Stimulated activated CD8-positive, alpha-beta memory T cell treated with anti-CD3 and anti-CD28 coated beads, Interleukin-7, amount 100 ng/mL, for 4 hours (primary cell): ENCODE measurements at places on chromosomes 3 and 15.
A peak's percentile ranks its signal among the peaks of the same experiment; 100 is the strongest.

GRCh38 chr15:48388016-48388851 is 57.0 kb downstream of the DUT start:
- no peak for DNase-seq

- DNase-seq, result no peak
These were observed 28.7 kb downstream of the CACNA2D2 start for GRCh38 chr3:50474717-50475116.

DNA sequence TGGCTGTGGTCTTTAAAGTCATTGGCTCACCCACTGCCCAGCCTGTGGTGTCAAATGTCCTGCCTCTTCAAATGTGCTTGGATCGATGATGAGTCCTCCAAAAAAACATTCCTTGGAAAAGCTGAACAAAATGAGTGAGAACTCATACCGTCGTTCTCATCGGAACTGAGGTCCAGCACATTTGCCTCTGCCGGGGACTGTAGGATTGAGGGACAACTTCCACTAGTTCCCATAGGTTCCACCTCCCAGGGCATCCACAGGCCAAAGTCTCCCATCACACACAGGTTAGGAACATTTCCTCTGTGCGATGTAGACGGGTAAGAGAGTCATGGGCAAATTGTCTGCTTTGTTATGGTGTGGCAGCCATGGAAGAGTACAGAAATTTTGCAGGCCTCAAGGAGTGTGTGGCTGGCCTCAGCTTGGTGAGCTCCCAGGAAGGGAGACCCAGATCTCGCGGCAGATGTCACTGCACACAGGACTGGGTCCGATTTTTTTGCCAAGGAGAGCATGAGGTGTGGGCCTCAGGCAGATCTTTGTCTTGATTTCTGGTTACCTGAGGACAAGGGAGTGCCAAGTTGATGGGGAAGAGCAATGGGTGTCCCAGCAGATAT is 115.7 kb downstream of the SNRPN start:
- no peak for DNase-seq

DNA sequence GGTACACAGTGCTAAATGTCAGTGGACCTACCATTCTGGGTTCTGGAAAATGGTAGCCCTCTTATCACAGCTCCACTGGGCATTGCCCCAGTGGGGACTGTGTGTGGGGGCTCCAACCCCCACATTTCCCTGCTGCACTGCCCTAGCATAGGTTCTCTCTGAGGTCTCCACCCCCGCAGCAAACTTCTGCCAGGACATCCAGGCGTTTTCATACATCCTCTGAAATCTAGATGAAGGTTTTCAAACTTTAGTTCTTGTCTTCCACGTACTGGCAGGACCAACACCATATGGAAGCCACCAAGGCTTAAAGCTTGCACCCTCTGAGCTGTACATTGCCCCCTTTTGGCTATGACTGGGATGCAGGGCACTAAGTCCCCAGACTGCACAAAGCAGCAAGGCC is 788.2 kb upstream of the ALCAM start:
- no peak for DNase-seq

DNA sequence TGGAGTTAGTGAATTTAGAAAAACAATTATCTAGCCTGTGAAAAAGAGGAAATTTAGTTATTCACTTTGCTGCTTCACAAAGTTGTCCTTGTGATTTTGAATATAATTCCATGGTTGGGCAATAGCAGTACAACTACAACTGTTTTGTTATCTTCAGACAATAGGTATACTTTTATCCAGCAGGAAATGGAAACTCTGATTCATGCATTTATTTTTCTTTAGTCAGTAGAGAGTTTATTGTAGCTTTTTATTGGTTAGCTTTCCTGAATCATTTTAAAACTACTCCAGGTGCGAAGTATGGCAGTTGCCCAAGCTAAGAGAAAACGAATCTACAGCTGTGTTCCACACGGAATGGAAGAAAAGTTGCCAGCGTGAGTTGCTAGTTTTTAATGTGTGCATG is 80.3 kb downstream of the TM4SF4 start:
- no peak for DNase-seq

GRCh38 chr3:123561188-123561587 is 23.7 kb downstream of the HACD2 start:
- no peak for DNase-seq

GRCh38 chr3:108125550-108126071 is 34.8 kb upstream of the CD47 start:
- peak; percentile 59 for DNase-seq

DNA sequence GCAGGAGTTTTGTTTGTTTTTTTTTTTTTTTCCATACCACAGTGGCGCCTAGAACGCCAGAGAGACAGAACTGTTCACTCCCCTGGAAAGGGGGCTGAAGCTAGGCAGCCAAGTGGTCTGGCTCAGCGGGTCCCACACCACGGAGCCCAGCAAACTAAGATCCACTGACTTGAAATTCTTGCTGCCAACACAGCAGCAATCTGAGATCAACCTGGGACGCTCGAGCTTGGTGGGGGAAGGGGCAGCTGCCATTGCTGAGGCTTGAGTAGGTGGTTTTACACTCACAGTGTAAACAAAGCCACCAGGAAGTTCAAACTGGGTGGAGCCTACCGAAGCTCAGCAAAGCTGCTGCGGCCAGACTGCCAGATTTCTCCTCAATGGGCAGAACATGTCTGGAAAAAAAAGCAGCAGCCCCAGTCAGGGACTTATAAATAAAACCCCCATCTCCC is 29.8 kb downstream of the SPICE1 start:
- DNase-seq, result peak; percentile 0

- no peak for DNase-seq
These were observed 4.8 kb downstream of the GPR15 start for GRCh38 chr3:98536456-98537017.

- no peak for DNase-seq
These were observed 350.1 kb upstream of the PROK2 start for GRCh38 chr3:72134989-72135451.

DNA sequence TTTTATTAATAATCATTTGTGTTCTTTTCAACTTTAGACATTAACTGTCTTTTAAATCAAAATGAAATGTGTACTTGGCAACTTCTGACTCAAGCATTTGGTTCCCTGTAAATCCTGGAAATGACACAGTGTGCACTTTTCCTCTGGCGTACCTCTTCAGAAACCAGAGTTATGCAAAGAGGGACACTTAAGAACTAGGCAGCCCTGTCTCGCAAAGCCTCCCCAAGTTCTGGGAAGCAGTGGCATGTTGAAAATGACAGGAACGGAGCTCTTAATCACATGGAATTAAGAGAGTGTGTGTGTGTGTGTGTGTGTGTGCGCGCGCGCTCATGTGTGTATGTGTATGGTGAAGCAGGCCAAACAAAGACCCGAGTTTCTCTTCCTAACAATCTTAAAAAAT is 707.4 kb downstream of the MECOM start:
- no peak for DNase-seq

GRCh38 chr3:113454630-113455029 is 13.3 kb upstream of the CFAP44 start:
- no peak for DNase-seq

DNA sequence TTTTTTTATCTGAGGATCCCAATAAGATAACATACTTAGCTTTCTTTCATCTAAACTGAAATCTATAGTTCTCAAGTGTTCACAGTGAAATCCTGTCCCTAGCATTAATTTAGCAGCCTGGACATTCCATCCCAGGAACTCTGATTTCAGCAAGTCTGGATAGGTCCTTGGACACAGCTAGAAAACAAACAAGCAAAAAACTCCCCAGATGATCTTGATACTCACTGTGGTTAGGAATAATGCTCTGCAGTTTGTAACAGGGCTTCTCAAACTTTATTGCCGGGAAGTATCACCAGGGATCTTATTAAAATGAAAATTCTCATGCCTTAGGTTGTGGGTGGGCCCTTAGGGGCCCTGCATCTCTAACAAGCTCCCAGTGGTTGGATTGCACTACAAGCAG is 24.3 kb downstream of the THBS1 start:
- no peak for DNase-seq

GRCh38 chr3:163056874-163057497 is 1560.4 kb downstream of the OTOL1 start:
- DNase-seq, result no peak

- DNase-seq, result no peak
These were observed 8.6 kb upstream of the ZNF148 start for GRCh38 chr3:125383744-125384143.

DNA sequence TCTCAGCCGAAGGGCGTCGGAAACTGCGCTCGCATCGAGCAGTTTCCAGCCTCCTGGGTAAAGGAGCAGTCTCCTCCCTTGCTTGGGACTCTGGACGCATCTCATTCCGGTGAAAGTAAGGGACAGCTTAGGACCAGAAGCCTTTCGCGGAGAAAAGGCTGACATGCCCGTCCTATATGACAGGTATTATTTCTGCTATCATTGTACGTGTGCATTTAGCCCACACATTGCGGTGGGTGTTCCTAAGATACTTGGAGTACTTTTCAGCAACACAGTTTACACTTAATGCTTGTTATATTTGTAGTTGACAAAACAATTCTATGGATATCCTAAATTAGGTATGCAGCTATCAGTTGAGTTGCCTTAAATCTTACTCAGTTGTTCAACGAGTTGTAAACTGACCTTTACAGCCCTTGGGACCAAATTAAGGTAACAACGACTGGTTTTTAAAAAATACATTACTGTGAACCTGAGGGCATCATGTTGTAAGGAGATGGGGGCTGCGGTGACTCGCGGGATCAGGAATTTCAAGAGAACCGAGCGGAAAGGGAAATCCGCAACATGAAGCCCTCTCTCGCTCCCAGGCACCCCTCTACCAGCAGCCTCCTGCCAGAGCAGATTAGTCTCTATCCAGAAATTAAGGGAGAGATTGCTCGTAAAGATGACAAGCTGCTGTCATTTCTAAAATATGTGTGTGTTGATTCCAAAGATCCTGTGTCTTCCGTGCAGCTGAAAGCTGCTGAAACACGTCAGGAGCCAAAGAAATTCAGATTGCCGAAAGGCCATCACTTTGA is 632 bp upstream of the COPS2 start:
- no peak for DNase-seq

DNA sequence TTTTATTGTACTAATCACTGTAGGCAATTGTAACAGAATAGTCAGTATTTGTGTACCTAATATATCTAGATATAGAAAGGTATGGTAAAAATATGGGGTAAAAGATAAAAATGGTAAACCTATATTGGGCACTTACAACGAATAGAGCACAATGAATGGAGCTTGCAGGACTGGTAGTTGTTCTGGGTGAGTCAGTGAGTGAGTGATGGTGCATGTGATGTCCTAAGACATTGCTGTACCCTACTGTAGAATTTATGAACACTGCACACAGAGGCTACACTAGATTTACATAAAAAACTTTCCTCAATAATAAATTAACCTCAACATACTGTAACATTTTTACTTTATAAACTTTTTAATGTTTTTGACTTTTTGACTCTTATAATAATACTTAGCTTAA is 274.3 kb upstream of the PPP2R3A start:
- no peak for DNase-seq

- no peak for DNase-seq
These were observed 489 bp downstream of the HDGFL3 start for GRCh38 chr15:83207009-83207659.

DNA sequence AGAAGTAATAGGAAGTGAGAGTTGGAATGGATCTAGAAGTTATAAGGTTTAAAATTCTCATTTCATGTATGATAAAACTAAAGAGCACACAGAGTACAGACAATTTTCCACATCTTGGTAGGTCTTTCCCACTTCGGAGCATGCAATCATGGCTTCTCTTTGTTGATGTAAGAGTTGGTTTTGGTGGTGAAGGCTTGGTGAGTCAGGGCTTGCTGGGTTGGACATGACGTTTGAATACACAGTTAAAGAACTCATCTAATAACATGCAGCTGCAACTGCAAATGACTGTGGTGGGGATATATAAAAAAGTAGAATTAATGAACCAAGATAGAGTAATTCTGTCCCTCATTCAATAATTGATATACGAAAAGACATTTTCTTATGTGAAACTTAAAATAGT is 39.5 kb upstream of the GRM7 start:
- DNase-seq, result no peak

DNA sequence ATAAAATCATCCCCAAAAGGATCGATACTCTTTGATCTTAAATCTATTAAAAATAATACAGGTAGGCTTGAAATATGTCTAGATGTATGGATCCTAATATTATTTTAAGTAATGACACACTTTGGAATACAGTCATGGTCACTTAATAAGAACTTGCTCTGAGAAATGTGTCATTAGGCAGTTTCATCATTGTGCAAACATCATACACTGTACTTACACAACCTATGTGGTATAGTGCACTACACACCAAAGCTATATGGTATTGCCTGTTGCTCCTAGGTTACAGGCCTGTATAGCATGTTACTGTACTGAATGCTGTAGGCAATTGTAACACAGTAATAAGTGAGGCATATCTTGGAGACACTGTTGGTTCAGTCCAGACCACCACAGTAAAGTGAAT is 307.1 kb downstream of the RAP2B start:
- no peak for DNase-seq

DNA sequence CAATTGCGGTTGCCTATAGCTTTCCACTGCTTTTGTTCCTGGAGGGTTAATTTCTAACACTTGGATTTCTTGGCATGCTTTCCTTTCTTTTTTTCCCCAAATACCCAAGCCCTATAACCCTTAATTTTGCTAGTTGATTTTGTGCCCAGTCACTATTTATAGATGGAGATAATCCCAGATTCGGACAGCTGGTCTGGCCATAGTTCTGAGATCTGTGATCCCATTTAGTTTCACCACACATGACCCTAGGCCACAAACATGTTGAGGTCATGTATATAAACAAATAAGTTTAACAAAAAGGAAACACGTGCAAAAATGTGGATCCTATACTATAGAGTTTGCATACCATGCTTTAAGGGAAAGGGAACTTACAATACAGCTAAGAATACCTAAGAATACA is 111.4 kb downstream of the ZMAT3 start:
- DNase-seq, result no peak

GRCh38 chr3:27253831-27254230 is 115.4 kb downstream of the NEK10 start:
- DNase-seq, result no peak

GRCh38 chr3:39290255-39290654 is 10.4 kb upstream of the CX3CR1 start:
- no peak for DNase-seq

GRCh38 chr3:173467501-173467900 is 70.0 kb downstream of the NLGN1 start:
- DNase-seq, result no peak

GRCh38 chr15:54017959-54018358 is 39.7 kb downstream of the UNC13C start:
- DNase-seq, result no peak

- DNase-seq, result no peak
These were observed 94.7 kb upstream of the PDZRN3 start for GRCh38 chr3:73719413-73719851.

DNA sequence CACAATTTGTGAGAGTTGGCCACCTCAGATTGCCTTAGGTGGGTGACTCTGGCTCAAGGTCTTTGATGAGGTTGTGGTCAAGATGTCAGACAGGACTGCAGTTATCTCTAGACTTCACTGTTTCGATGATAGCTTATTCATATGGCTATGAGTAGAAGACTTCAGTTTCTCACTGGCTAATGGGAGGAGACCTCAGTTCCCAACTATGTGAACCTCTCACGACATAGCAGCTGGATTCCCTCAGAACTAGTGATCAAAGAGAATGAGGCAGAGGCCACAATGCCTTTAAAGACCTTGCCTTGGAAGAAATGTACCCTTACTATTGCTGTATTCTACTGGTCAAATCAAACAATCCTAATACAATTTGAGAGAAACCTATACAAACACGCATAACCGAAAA is 607.5 kb upstream of the ROBO2 start:
- DNase-seq, result no peak
